ENCODE measurements at places on chromosomes 7 and 10.

DNA sequence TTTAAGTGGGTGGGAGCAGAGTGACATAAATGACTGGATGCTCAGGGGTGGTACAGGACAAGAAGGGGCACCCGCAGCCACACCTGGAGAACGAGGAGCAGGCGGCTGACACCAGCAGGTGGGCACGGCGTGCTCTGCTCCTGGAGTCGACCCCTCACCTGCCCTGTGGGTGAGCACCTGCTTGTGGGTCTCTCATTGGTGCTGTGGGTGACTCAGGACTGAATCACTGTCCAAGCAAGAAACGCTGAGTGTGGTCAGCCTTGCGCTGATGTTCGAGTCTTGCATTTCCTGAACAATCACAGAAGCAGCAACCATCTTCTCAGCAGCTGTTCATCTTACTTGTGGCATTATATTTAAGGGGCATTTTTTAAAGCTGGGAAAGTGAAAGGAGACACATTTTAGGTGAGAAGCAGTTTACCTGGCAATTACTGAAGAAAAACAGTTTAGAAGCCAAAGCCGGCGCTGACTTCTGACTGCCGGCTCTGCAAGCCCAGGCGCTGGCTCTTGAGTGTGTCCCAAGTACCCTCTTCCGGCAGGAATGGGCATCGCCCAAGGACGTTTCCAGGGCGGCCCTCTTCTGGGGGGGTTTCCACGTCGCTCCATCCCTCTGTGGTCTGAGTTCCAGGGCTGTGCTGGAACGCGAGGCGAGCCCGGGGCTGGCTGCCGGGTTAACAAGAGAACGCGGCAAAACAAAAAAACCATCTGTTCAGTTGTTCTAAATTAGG, 145.2 kb upstream of the PFKP start:
- no peak for DNase-seq

GRCh38 chr7:18086165-18087025, 58.7 kb upstream of the PRPS1L1 start:
- no peak for DNase-seq

GRCh38 chr7:127021019-127021738, 231.6 kb downstream of the GRM8 start:
- DNase-seq: no peak

GRCh38 chr7:151925446-151926335, 30.6 kb upstream of the GALNTL5 start:
- DNase-seq: peak; percentile 85

DNA sequence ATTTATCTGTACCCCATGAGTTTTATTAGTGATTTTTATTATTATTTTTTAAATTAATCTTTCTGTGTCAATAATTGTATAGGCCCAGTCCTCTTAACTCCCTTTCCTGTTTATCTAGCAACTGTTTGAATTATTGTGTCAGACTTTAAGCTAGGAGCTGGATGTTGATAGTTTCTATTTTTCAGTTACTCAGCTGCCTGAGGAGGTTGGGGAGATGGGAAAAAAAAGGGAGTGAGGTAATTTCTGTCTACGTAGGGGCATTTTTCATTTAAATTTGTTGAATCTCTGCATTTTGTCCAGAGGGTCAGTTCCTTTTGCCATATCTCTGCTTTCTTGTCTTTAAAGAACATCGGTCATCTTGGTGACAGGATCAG, 5.0 kb upstream of the ZNF518A start:
- no peak for DNase-seq

DNA sequence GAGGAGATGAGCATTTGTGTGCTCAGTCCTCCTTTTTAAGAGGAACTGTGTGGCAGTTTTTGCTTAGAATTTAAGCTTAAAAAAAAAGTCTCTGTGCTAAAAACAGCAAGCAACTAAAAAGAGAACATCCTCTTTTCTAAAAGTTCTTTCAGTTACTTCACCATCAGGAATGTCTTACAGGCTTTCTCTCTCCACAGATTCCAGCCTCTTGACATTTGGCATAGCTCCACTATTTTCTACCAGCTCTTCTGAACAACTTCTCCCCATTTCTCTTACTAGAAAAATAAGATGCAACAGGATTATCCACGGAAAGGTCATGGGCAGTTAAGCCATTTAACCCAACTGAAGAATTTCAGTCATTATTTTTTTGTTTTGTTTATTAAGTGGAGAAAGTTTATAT, 13.2 kb downstream of the PCLO start:
- DNase-seq: no peak

- no peak for DNase-seq
Measured at GRCh38 chr7:17234030-17234397, 64.4 kb upstream of the AHR start.

- no peak for DNase-seq
Measured at GRCh38 chr10:72006026-72006425, 41.8 kb downstream of the CHST3 start.

DNA sequence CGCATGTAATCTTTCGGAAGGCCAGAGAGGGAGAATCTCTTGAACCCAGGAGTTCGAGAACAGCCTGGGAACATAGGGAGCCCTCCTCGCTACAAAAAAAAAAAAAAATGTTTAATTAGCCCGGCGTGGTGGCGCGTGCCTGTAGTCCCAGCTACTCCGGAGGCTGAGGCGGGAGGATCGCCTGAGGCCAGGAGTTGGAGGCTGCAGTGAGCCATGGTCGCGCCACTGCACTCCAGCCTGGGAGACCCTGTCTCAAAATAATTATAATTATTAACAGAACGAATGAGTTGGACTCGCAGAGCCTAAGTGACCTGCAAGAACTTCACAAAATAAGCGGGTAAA, 794 bp downstream of the PCGF6 start:
- DNase-seq: no peak

DNA sequence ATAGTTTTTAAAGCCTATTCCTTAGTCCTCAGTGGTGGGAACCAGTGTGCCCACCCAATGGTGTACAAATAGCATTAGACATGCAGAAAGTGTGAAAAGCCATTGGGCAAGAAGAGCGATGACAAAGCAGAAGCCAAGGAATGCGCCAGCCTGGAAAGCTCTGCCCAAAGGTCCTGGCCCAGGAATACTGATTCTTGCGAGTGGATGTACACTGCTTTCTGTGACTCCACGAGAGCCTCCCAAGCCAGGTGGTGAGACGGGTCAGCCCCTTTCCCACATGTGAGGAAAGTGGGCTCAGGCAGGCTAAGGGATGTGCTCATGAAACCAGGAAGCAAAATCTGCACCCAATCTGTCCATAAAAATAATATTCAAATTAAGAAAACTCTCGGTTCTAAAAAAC, 106.6 kb downstream of the ADCY1 start:
- DNase-seq: no peak

DNA sequence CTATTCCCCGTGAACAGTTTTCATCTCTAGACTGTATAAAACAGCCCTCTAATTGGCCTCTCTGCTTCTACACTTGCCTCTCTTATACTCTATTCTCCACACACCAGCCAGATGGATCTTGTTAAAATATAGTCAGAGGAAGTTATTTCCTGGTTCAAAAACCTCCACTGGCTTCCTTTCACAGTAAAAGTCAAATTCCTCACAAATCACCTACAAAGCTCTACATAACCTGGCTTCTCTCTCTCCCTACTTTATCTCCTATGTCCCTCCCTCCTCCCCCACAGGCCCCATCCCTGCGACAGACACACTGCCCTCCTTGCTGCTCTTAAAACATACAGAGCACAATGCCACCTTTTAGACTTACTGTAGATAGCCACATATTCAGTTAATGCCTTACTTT, 60.1 kb downstream of the TPK1 start:
- no peak for DNase-seq

Data from breast epithelium (tissue), 4 donors.